ENCODE measurements at places on chromosomes 5 and 9.

DNA sequence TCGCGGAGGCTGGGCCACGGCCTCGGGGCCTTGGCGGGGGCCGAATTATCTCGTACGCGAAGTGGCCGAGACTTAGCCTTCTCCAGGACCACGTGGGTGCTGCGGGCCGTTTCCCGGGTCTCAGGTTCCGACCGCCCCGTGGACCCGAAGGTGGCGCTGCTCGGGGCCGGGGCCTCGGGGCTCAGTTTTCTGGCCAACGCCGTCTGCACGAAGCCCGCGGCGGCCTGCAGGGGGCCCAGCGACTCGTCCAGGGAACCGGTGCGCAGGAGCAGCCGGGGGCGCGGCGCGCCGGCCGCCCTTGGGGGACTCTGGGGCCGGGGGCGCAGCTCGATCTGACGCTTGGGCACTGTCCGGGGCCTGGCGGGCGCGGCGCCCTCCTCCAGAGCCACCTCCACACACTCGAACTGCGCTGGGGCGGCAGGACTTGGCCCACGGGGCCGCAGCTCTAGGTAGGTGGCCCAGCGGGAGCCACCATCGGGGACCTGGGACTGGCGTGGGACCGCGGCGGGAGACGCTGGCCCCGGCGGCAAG is 716 bp downstream of the PROB1 start:
- ATAC-seq = peak; percentile 1

DNA sequence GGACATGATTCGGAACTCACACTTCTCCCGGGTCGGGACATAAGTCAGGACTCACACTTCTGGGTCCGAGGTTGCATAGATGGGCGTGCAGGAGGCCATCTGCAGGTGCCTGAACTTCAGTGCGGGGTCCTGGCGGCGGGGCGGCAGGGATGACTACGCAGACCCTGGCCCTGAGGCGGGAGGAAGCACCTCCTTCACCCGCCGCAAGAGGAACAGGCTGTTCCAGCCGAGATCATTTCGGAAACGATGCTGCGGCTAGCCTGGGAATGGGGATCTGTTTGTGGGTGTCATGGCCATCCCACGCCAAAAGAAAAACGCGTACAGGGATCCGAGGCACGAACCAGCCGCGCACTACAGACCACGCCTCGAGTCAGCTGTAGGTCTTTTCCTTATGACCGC is 196.6 kb downstream of the TTLL11 start:
- ATAC-seq = no peak

- no peak for ATAC-seq
These were observed 573 bp upstream of the SPATA24 start for GRCh38 chr5:139404484-139404840.

- ATAC-seq = no peak
These were observed 258.0 kb downstream of the YTHDC2 start for GRCh38 chr5:113771483-113771882.

- ATAC-seq = no peak
These were observed 702.8 kb downstream of the SEMA5A start for GRCh38 chr5:8842971-8843551.

DNA sequence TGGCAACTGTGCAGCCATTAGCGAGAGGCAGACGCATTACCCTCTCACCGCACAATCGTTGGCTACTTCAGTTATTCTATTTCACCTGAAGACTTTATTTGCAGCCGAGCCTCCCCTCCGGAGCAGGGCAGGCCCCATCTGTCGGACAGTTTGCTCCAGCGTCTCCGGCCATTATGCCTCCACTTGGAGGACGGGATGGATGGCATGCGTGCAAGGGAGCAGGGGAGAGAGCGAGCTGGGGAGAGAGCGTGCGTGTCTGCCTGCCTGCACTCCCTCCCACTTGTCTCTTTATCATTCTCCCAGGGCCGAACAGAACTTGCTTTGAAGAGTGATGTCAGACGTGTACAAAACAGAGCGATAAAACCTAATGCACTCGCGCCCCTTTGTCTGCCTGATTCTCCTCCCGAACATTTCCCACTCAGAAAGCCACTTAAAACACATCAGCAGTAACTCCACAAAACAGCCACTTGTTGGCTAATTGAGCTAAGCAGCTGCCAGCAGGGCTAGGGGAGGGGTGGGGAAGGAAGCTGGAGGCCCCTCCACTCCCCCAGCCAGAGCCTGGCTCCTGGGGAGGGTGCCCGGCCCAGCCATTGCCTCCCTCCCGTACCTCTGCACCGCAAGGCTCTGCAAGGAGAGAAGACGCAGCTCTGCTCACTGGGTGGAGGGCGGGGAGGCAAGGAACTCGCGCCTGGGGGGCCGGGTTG is 43.4 kb upstream of the FUBP3 start:
- ATAC-seq = no peak

GRCh38 chr9:126337729-126338372 is 11.2 kb downstream of the MVB12B start:
- ATAC-seq = no peak

DNA sequence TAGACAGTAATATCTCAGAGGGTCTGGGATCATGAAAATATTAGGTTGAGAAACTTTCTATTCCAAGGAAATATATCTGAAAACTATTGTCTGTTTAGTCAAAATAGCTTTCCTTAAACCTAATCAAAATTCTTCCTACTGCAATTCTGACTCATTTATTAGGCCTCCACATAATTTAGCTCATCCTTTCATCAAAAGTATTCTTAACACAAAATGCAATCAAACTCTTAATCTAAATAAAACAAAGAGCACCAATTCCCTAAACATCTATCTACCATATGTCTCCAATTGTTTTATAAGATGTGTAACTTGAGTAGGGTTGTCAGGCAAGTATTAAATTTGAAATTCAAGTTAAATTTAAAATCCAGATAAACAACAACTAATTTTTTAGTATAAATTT is 142.1 kb downstream of the PLK2 start:
- no peak for ATAC-seq

DNA sequence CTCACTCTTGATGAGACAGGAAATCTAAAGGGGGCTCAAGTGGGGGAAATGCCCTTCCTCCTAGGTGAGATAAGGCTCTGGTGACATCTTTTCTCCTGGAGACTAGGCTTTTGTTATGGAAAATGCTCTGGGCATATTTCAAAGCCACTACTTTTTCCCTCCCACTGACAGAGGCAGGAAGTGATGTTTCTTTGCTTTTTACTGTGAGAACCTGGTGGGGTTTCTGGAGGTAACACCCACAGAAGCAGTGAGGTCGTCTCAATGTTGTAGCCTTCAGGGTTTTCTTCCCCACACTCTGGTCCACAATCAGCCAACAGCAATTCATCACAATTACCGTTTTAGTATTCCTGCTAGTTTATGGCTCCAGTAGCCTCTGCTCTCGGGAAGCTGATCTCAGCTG is 41.4 kb upstream of the FAM240B start:
- ATAC-seq = no peak

DNA sequence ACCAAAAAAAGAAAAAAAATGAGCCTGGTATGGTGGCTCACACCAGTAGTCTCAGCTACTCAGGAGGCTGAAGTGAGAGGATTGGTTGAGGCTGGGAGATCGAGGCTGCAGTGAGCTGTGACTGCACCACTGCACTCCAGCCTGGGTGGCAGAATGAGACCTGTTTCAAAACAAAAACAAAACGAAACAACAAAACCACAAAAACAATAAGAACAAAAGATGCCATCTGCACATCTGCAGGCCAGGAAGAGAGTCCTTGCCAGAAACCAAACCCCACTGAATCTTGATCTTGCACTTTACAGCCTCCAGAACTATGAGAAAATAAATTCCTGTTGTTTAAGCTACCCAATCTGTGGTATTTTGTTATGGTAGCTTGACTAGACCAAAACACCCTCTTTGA is 207.7 kb downstream of the YTHDC2 start:
- no peak for ATAC-seq

- ATAC-seq = no peak
These were observed 106.4 kb upstream of the SMC5 start for GRCh38 chr9:70152350-70152749.

DNA sequence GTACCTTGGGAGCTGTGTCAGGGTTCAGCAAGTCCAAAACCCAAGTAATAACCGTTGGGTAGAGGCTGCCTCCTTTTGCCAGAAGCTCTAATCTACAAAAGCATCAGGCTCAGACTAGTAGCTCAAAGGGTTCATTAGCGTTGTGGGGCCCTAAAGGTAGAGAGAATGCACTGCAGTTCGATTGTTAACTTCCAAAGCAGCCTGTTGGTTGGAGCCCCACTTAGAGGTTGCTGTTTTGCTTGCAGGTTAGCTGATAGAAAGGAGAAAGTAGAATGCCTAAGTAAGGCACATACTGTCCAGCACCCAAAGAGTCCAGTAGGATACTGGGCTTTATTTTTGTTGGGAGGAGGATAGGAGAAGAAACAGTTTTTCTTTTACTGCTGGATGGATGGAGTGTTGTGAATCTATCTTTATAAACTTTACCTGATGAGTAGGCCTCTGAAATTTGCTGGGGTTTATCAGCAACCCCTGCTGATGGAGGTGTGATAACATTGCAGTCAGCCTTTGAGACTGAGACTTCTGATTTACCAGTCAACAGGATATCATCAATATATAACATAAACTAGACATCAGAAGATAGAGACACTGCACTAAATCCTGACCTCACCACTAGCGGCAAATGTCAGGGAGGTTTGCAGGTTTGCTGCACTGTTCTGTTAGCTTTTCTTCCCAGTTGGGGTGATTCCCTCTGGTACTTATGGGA is 34.8 kb downstream of the ZNF131 start:
- no peak for ATAC-seq

DNA sequence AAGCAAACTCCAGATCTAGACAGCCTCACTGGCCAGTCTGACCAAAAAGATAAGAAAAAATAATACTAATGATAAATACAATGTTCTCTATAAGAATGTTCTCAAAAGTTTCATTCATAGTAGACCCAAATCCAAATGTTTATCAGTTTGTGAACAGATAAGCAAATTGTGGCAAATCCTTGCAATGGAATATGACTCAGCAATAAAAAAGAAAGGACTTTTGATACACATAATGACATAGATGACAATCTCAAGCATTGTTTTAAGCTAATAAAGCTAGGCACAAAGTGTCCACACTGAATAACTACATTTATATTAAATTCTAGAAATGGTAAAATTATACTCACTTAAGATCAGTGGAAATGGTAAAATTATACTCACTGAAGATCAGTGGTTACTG is 195.4 kb upstream of the TYRP1 start:
- no peak for ATAC-seq

- ATAC-seq = no peak
These were observed 222.4 kb upstream of the IRX4 start for GRCh38 chr5:2105141-2105540.

DNA sequence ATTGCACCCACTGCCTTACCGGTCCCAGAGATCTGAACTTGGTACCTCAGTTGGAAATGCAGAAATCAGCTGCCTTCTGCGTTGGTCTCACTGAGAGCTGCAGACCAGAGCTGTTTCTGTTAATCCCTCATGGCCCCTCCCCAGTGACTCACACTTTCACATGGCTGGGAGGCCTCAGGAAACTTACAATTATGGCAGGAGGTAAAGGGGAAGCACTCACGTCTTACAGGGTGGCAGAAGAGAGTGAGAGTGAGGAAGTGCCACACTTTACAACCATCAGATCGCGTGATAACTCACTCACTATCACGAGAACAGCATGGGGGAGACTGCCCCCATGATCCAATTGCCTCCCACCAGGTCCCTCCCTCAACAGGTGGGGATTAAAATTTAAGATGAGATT is 648.5 kb downstream of the MTRR start:
- no peak for ATAC-seq

GRCh38 chr9:75148561-75148960 is 60.2 kb downstream of the OSTF1 start:
- ATAC-seq = no peak

DNA sequence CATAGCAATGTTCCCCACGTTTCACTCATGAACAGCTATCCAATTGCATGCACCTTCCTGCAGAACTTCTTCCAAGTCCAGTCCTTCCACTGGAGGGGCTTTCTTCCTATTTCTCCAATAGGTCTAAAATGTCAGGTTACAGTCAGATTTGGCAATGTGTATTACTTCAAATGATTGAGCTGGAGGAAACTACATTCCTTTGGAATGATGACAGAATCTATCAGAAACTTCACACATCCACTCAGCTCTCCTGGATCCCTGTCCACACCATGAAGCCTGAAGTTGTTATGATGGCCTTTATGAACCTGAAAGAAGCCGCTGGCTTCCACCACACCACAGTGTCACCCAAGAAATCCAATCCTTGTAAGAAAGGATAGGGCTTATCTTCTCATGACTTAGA is 32.2 kb downstream of the FBXW2 start:
- ATAC-seq = no peak

- no peak for ATAC-seq
These were observed 2112.2 kb upstream of the C9orf72 start for GRCh38 chr9:29685531-29685930.

- no peak for ATAC-seq
These were observed 37.5 kb downstream of the NEK6 start for GRCh38 chr9:124295159-124295794.

DNA sequence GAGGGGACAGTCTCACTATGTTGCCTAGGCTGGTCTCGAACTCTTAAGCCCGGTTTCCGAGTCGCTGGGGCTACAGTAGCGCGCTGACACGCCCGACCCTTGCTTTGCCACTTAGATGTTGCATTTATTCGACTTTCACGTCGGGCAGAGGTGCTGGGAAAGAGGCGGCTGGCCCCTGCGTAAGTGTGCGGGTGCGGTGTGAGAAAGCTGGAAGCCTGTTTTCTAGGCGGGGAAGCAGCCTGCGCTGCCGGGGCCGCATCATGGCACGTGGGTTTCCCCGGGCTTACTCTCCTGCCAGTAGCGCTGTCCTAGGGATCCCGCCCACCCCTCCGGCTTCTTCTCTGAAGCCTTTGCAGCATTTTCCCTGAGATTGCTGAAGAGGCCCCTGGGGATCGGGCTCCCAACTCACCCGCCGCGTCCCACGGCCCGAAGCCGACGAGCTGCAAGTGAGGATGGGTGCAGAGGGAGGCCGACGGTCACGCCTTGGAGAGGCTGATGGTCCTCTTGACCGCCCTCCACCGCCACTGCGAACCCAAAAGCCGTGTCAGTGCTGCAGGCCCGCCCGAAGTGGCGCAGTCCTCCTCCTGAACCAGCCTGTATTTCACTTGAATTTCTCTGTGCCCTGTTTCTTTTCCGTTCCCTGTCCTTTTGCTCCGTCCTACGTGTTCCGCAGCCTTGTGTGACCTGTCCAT is 5.8 kb upstream of the TRIM41 start:
- peak; percentile 18 for ATAC-seq

DNA sequence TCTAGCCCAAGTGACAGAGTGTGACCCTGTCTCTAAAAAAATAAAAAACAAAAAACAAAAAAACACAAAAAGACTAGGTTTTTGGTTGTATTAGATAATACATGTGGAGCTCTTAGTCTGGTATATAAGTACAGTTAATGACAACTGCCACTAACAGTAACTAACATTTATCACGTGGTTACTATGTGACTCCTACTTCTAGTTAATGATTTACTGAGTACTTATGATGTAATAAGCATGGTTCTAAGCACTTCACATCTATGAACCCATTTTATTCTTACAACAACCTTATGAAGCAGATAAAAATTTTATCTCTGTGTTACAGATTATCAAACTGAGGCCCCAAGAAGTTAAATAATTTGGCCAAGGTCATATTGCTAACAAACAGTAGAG is 6.1 kb upstream of the TMEFF1 start:
- no peak for ATAC-seq

Data from esophagus mucosa (tissue), 1 donor.